ENCODE measurements at places on chromosomes 3 and 15.
A peak's percentile ranks its signal among the peaks of the same experiment; 100 is the strongest.

GRCh38 chr3:101155825-101156224 lies 162.6 kb upstream of the ABI3BP start:
- DNase-seq, result no peak

- peak; percentile 62 for DNase-seq
Measured at GRCh38 chr3:102229062-102229655, 205.7 kb upstream of the ZPLD1 start.

GRCh38 chr3:125313060-125313635 lies 62.0 kb downstream of the ZNF148 start:
- no peak for DNase-seq

- DNase-seq, result no peak
Measured at GRCh38 chr15:91941871-91942658, 88.6 kb downstream of the SLCO3A1 start.

- no peak for DNase-seq
Measured at GRCh38 chr15:57526615-57527014, 65.1 kb upstream of the MYZAP start.

- no peak for DNase-seq
Measured at GRCh38 chr3:38555149-38555840, 59.2 kb downstream of the EXOG start.

DNA sequence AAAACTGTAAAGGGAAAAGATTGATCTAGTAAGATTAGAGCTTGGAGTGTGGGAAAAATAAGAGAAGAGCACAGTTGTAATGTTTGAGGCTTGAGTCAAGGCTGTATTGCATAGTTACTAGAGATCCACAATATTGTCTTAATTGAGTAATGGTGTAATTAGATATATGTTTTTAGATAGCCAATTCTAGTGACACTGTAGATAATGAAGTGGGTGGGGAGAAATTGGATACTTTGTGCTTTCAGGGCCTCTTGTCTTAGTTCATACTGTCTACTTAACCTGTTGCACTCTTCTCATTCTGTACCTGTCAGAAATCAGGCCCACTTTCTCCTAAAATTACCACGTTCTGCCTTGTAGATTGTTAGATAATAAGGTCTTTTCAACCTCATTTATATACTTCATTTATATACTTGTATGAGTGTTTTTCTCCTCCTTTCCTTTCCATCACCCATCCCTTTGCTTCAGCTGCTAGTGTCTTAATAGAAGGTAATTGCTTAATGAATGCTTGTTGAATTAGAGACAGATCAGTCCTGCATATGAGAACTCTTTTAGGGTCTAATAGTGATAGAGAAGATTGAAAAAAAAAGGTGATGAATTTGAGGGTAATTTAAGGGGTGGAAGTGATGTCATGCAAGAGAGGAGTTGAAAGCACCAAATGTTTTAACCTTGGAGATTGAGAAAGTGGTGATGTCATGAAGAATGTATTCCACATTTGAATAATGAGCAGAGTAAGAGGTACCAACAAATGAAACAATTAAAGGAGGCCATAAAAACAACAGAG lies 32.0 kb downstream of the PIK3CA start:
- no peak for DNase-seq

- DNase-seq, result no peak
Measured at GRCh38 chr3:116384717-116385116, 60.6 kb downstream of the LSAMP start.
